CD8-positive, alpha-beta memory T cell (primary cell): ENCODE measurements at places on chromosomes 2 and 18.

GRCh38 chr2:31578316-31578715 lies 2.4 kb downstream of the SRD5A2 start:
- no peaks in the 10 kb centered on the region for H3K4me1 ChIP-seq
- DNase-seq, result no peak
- H3K27ac ChIP-seq, result no peak overlapping the region
- H3K36me3 ChIP-seq, result no peaks in the 10 kb centered on the region
- no peaks in the 10 kb centered on the region for H3K27me3 ChIP-seq
- H3K4me3 ChIP-seq, result no peak overlapping the region

DNA sequence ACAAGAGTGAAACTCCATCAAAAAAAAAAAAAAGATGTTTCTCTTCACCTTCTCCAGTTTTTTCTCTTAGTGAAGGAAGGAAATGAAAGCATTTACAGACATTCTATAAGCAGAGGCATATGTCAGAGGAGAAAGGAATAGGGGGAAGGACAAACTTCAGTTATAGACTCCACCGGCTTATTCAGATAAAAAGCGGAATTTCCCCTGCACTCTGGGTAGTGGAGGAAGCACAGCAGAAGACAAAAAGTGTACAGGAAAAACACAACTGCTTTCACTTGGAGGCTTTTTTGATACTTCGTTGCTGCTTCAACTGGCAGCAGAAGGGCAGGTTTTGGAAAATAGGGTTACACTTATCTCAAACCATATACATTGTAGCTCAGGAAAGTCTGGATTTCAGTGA lies 3.2 kb upstream of the MGAT4A start:
- H3K4me3 ChIP-seq, result peak overlapping the region; percentile 24
- H3K4me1 ChIP-seq, result peaks cover 65% of the 10 kb centered on the region
- no peaks in the 10 kb centered on the region for H3K36me3 ChIP-seq
- no peak overlapping the region for H3K27ac ChIP-seq

DNA sequence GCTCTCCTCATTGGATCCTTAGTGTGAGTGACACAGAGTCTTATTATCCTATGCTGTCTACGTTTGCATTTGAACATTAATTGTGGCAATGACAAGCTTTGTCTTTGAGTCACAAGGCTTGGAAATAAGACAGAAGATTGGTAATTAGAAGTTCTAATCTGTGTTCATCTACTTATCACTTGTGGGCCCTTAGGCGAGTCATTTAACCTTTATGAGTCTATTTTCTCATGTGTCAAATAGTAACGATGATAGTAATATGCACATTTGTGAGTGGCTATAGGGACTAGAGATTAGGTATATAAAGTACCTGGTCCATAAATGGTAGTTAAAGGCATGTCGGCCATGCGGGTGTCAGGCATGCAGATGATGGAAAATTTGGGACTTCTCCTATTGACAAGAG lies 105.6 kb upstream of the NABP1 start:
- no peak overlapping the region for H3K4me3 ChIP-seq
- H3K36me3 ChIP-seq, result no peaks in the 10 kb centered on the region
- no peak for DNase-seq
- H3K27ac ChIP-seq, result peak overlapping the region; percentile 28
- peaks cover 17% of the 10 kb centered on the region for H3K4me1 ChIP-seq
- peaks cover 4% of the 10 kb centered on the region for H3K27me3 ChIP-seq

GRCh38 chr2:197992482-197993133 lies 188.2 kb downstream of the PLCL1 start:
- no peaks in the 10 kb centered on the region for H3K36me3 ChIP-seq
- no peak overlapping the region for H3K4me3 ChIP-seq
- H3K4me1 ChIP-seq, result peaks cover 22% of the 10 kb centered on the region
- H3K27ac ChIP-seq, result no peak overlapping the region

- no peak overlapping the region for H3K27ac ChIP-seq
- no peak overlapping the region for H3K4me3 ChIP-seq
- H3K36me3 ChIP-seq, result no peaks in the 10 kb centered on the region
- H3K27me3 ChIP-seq, result peaks cover 5% of the 10 kb centered on the region
- H3K4me1 ChIP-seq, result no peaks in the 10 kb centered on the region
Observed at GRCh38 chr2:132038179-132038882, 123.4 kb downstream of the ANKRD30BL start.

- DNase-seq, result no peak
- peak overlapping the region; percentile 1 for H3K4me3 ChIP-seq
Observed at GRCh38 chr2:239321596-239322415, 79.0 kb downstream of the HDAC4 start.

DNA sequence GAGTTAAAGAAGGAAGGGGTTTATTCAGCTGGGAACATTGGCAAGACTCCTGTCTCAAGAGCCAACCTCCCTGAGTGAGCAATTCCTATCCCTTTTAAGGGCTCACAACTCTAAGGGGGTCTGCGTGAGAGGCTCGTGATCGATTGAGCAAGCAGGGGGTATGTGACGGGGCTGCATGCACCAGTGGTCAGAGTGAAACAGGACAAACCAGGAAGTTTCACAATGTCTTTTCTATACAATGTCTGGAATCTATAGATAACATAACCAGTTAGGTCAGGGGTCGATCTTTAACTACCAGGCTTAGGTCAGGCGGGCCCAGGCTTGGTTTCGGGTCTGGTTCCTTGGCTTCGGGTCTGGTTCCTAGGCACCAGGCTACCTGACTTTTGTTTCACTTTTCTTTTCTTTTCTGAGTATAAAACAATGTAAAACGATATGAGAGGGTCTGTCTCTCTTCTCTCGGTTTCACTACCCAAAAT lies 30.1 kb upstream of the LIPG start:
- H3K27ac ChIP-seq, result no peak overlapping the region
- H3K4me3 ChIP-seq, result no peak overlapping the region
- H3K27me3 ChIP-seq, result no peaks in the 10 kb centered on the region
- no peaks in the 10 kb centered on the region for H3K36me3 ChIP-seq
- no peak for DNase-seq

- no peaks in the 10 kb centered on the region for H3K36me3 ChIP-seq
- H3K27ac ChIP-seq, result no peak overlapping the region
Observed at GRCh38 chr18:61569176-61569892, 236.1 kb downstream of the CDH20 start.

- no peak overlapping the region for H3K27ac ChIP-seq
- peaks cover 8% of the 10 kb centered on the region for H3K4me1 ChIP-seq
- no peaks in the 10 kb centered on the region for H3K36me3 ChIP-seq
- no peaks in the 10 kb centered on the region for H3K27me3 ChIP-seq
- no peak overlapping the region for H3K4me3 ChIP-seq
Observed at GRCh38 chr2:42829671-42830440, 37.5 kb upstream of the HAAO start.

GRCh38 chr2:78411303-78411702 lies 614.2 kb upstream of the REG3G start:
- H3K27me3 ChIP-seq, result no peaks in the 10 kb centered on the region
- no peak overlapping the region for H3K27ac ChIP-seq
- H3K4me1 ChIP-seq, result no peaks in the 10 kb centered on the region
- no peaks in the 10 kb centered on the region for H3K36me3 ChIP-seq

DNA sequence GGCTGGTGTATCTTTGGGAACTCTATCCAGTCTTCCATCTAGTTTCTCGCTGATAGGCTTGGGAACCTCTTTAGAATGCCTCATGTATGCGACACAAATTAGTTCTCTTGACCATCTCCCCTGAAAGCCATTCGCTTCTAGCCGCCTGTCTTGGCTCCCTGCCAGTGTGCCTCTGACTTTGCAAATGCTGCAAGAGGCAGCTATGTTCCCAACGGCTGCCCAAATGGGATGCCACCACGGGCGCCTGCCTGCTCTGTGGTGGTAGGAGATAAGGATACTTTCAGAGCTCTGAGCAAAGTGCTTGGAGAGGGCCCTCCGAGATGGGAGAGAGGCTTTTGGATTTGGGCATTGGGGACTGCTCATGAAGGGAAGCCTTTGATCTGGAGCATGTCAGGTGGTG lies 77.7 kb upstream of the IGFBP5 start:
- H3K4me3 ChIP-seq, result no peak overlapping the region
- H3K36me3 ChIP-seq, result no peaks in the 10 kb centered on the region
- DNase-seq, result no peak

DNA sequence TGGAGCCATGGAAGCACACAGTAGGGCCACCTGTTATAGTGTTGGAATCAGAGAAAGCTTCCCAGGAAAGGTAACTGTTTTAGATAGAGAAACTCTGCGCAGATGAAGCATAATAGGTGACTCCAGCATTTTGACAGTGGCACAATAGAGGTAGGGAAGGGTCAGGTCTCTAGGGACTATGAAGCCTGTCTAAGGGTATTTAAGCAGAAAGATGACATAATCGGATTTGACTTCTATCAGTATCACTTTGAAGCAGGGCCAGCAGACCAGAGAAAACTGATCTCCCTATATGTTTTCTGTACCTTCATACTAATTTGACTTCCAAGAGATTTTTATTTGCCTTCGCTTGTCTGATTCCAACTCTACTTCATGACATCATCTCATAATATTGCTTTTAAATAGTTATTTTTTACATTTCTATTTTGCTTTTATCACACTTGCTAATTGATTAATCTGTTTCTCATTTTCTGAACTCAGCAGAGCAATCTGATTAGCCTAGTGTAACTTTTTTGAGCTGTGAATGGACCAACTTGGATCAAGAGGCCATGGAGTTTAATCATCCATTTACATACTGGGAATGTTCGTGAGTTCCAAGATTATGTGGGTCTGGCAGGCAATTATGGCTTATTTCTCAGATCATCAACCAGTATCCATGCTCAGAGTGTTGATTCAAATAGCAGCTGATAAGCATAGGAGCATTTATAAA lies 8.4 kb upstream of the HIBCH start:
- DNase-seq, result no peak
- no peaks in the 10 kb centered on the region for H3K4me1 ChIP-seq
- no peak overlapping the region for H3K27ac ChIP-seq
- H3K36me3 ChIP-seq, result no peaks in the 10 kb centered on the region
- no peak overlapping the region for H3K4me3 ChIP-seq

- DNase-seq, result no peak
- H3K27ac ChIP-seq, result no peak overlapping the region
- no peaks in the 10 kb centered on the region for H3K36me3 ChIP-seq
- H3K4me3 ChIP-seq, result no peak overlapping the region
Observed at GRCh38 chr2:127654838-127655175, 8.9 kb downstream of the GPR17 start.

GRCh38 chr2:218275371-218276072 lies 5.2 kb downstream of the PNKD start:
- no peak overlapping the region for H3K4me3 ChIP-seq

DNA sequence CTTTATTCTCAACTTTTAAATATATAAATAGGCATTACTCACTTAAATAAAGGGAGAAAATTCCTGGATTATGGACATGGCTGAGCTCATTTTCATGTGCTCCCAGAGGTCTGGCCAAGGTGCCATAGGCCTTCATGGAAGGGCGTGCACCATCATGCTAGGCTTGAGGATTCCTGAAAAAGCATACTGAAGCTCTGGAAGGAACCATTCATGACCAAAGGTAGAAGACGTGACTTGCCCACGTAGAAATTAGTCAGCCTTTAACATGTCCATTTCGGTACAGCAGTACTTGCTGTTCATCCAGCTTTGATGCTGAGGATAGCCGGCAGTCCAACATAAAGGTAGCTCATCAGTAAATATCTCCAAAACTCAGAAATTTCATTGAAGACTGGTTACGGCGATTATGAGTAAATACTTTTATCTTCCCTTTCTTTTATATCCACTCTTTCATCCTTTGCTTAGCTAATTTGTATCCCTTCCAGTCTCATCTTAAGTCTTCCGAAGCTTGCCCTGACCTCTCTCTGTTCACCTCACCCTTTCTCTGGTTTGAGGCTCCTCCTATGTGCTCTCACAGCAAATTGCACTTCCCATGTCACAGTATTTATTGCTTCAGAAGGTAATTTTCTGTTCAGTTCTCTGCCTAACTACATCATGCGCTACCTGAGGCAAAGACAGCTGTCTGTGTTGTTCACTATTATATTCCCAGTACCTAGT lies 32.3 kb upstream of the ASNSD1 start:
- H3K36me3 ChIP-seq, result no peaks in the 10 kb centered on the region
- H3K27ac ChIP-seq, result no peak overlapping the region
- no peaks in the 10 kb centered on the region for H3K27me3 ChIP-seq

- H3K4me3 ChIP-seq, result no peak overlapping the region
- no peaks in the 10 kb centered on the region for H3K27me3 ChIP-seq
- H3K36me3 ChIP-seq, result no peaks in the 10 kb centered on the region
- no peak overlapping the region for H3K27ac ChIP-seq
- H3K4me1 ChIP-seq, result no peaks in the 10 kb centered on the region
Observed at GRCh38 chr2:8566155-8566670, 115.6 kb upstream of the ID2 start.
